NCI-H2081 treated with DMSO at 0.1 percent for 48 hours (cell line): ENCODE measurements at places on chromosomes 16 and 17.

- DNase-seq = no peak
Measured at GRCh38 chr17:37301288-37301687, 74.5 kb upstream of the C17orf78 start.

GRCh38 chr16:85554114-85554888 lies 58.8 kb upstream of the GSE1 start:
- no peak for DNase-seq

DNA sequence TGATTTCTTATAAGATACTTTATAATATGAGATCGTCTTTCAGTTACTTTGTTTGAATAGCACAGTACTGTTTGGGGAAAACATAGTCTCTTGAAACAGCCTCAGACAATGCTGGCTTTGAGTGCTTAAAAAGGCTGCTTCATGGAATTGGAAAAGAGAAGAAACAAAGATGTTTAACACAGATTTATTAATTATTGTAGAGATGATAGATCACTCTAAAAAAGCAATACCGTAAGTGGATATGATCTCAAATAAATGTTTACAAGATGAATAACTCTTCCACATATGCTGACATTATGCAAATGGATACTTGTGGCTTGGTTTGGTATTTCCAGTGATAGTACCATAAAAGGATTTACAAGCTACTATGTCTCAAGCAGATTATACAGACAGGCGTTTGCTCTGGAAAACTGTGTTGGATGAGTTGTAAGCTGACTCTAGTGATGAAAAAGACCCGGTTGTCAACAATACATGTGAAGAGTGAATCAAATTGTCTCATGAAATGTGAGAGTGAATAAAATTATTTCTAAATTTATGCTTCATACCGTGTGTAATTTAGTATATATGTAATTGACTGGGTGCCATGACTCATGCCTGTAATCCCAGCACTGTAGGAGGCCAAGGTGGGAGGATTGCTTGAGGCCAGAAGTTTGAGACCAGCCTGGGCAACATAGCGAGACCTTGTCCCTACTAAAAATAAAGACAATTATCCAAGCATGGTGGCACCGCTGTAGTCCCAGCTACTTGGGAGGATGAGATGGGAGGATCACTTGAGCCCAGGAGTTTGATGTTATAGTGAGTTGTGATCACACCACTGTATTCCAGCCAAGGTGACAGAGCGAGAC lies 105.4 kb downstream of the FTO start:
- no peak for DNase-seq

- no peak for DNase-seq
Measured at GRCh38 chr16:56929639-56930038, 2.3 kb upstream of the HERPUD1 start.

DNA sequence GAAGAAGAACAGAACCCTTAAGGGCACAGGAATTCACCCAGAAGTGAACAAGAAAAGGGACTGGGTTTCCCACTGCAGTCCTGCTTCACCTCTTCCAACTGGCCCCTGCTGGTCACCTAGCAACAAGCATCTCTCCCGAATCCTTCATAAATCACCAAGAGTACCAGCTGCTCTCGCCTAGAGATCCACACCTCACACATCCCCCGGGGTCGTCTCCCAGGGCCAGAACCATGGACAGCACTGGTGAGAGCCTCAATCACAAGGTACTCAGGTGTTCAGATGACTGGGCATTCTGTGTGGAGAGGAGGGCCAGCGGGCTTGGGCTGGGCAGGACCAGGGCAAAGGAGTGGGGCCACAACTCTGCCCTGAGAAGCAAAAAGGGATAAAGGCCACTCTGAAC lies 65.9 kb downstream of the CCT6B start:
- DNase-seq = no peak

DNA sequence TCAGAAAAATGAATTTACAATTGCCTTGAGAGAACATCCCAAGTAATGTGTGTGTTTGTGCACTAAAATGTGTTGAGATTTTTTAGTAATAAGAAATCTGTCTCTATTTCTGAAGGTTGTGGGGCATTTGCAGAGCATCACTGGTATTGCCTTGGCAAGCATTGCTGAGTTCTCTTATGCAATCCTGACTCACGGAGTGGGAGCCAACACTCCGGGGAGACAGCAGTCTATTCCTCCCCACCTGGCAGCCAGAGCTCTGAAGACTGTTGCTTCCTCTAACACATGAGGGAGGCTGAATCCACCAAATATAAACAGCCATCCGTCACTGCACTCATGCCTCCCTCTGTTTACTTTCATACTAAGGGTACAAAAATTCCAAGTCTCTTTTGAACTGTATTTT lies 10.6 kb downstream of the CNTD1 start:
- no peak for DNase-seq

DNA sequence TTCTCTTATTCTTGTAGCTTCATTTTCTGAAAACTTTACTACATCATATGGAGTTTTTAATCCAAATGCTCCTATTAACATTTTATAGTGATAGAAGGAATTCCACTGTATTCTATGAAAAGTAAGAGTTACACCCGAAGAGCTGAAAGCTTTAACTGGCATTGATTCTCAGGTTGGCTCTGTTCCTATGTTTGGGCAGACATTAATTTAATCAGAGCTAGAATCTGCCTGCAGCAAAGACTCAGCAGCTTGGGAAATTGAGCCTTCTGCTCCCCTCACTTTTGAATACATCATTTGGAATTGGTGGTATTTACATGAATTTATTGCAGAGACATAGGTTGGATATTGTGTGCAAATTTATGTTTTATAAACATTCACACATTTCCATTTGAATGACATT lies 1494.7 kb downstream of the CDH8 start:
- no peak for DNase-seq

- no peak for DNase-seq
Measured at GRCh38 chr17:66633317-66633965, 201.5 kb upstream of the CACNG5 start.
